ENCODE measurements at places on chromosomes 6 and 20.

DNA sequence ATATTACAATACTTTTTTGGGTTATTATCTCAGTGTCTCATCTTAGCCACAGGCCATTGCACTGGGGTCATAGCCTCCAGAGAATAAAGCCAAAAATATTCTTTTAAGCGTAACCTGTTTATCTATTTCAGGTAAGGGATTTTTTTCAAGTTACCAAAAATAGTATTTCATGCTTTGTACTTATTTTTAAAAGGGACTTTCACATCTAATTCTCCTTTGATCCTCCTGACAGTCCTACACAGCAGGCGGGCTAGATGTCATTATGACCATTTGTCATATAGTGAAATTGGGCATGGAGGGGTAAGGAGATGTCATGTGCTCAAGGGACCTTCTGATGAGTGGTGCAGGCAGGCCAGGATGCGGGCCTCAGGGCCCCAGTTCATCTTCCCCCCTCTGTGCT is 68.9 kb downstream of the TBC1D7 start:
- peak; percentile 52 for DNase-seq

DNA sequence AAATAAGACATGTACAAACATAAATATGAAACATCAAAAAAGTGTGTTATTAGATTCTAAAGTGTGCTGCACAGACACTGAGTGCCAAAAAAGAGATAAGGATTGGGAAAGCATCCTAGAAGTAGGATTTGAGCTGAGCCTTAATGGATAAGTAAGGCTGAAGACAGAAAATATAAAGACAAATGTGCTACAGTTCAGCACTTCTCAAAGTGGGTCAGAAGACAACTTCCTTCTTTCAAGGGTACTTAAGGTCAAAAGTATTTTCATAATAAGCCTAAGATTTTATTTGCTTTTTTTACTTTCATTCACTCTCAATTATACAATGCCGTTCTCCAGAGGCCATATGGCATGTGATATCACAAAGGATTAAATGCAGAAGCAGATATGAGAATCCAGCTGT is 16.8 kb downstream of the USP45 start:
- no peak for DNase-seq

- DNase-seq = no peak
These were observed 151.1 kb downstream of the UBE3D start for GRCh38 chr6:82914511-82914910.

- DNase-seq = peak; percentile 76
These were observed 50.6 kb upstream of the SLC32A1 start for GRCh38 chr20:38673725-38674091.

GRCh38 chr6:4320860-4321259 is 185.5 kb upstream of the ECI2 start:
- no peak for DNase-seq

GRCh38 chr6:28675600-28675999 is 149.9 kb downstream of the GPX5 start:
- DNase-seq = no peak

DNA sequence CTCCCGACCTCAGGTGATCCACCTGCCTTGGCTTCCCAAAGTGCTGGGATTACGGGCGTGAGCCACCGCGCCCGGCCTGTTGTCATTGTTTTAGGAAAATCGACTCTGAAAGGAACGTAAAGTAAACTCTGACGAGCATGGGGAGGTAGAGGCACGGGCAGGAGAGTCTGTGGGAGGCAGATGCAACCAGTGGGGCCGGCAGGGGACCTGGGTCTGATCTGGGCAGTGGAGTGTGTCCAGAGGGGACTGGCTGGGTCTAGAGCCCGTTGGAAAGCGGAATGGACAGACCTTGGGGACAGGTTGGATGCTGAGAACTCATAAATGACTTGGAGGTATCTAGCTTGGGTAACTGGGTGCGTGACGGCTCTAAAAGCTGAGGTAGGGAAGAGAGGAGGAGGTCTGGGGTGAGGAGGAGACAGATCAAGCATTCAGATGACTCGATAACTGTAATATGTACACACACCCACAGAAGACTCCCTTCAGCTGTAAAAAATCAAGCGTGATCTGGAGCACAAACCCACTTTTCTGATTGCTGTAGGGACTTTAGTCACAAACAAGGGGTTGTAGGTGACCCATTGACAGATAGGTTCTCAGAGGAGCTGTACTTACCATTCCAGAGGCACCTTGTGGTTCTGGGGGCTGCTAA is 22.4 kb downstream of the MANBAL start:
- DNase-seq = no peak

GRCh38 chr6:111843347-111844147 is 29.7 kb downstream of the FYN start:
- no peak for DNase-seq

GRCh38 chr20:40697541-40697940 is 8.5 kb upstream of the MAFB start:
- no peak for DNase-seq

DNA sequence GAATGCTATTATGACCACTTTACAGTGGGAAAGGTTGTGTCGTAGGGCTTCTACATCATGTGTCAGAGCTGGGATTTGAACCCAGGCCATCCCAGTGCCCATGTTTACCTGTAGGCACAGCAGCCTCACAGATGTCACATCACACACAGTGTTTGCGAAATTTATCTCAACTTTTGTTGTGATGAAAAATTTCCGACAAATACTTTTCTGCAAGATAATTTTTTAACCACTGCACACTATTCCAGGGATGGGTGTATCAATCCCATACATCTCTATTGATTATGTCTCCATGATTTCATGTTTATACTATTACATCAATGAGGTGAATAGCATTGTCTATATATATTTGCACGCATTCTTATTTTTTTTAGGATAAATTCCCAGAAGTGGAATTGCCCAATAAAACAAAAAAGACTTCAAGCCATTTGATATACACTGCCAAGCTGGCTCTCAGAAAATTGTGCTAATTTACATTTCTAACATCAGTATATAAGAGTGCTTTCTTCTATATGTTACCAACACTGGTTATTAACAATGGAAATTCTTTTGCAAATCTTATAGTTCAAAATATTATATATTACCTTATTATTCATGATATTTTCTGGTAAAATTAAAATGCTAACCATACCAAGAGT is 189.1 kb upstream of the ZNF217 start:
- DNase-seq = no peak

DNA sequence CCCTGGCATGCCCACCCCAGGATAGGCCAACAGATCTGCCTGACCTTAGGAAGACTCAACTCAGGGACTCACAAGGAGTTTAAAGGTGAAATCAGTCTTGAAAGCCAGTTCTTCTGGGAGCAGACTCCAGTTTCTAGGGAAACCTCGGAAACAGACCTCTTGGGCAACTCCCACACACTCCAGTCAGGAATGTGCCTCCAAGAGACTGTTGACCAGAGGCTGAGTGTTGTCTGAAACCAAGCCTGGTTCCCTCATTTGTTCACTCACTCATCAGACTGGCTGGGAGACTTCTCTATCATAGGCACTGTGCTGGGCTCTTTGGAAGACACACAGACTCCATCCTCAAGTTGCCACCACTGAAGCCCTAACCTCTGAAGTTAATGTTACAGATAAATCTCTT is 1.8 kb downstream of the TREM1 start:
- no peak for DNase-seq

DNA sequence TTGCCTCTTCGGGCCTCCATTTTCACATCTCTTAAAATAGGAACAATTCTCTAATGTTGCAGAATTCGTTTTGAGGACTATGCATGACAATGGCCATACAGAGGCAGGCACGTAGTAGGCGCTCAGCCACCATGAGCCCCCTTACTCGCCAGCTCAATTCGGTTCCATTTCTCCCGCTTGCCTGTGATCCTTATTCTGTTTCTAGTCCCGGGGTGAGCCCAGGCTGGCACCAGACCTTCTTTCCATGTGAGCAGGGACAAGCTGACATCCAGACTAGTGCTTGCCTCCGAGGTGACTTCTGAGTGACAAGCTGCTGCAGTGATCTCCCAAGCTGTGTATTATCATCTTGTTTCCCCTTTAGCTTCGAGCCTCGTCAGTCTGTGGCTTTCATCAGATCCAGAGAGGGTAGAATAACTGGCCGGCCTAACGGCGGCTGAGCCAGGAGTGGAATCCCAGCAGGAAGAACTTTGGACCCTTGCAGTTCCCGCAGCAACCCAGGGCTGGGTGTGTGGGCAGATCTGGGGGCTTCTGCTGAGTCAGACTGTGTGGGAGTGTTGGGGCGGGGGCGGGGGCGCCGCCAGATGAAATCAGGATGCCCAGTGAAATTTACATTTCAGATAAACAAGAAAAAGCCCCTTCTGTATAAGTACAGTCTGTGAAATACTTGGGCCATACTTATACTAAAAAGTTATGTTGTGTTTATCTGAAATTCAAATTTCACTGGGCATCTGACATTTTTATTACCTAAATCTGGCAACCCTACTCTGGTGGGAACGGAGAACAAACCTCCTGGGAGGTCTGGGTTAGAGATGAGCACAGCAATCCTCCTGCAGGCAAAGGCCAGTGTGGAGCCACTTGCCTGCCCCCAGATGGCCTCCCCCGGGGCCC is 10.9 kb downstream of the BANF2 start:
- no peak for DNase-seq

DNA sequence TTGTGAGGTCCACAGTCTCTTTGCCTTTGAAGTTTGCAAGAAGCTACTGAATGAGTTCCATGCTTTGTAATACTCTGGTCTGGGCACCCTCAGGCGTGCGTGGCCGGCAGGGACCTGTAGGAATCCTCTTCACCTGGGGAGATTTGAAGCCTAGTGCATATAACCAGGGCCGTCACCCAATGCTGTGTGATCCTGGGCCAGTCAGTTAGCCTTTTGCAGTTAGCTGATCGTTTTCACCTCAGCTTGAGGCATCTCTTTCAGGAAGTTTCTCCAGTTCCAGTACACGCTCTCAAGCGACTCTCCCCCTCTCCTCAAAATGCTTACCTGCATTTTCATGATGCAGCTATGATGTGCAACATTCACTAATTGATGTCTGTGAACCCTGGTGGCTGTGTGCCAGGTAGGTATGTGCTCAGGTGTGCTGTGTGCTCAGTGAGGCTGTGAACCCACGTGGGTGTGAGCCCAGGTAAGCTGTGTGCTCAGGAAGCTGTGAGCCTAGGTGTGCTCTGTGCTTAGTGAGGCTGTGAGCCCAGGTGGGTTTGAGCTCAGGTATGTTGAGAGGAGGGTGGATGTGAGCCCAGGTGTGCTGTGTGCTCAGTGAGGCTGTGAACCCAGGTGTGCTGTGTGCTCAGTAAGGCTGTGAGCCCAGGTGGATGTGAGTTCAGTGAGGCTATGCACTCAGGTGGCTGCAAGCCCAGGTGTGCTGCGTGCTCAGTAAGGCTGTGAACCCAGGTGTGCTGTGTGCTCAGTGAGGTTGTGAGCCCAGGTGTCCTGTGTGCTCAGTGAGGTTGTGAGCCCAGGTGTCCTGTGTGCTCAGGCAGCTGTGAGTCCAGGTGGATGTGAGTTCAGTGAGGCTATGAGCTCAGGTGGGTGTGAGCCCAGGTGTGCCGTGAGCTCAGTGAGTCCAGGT is 120.4 kb downstream of the PHACTR3 start:
- DNase-seq = no peak

DNA sequence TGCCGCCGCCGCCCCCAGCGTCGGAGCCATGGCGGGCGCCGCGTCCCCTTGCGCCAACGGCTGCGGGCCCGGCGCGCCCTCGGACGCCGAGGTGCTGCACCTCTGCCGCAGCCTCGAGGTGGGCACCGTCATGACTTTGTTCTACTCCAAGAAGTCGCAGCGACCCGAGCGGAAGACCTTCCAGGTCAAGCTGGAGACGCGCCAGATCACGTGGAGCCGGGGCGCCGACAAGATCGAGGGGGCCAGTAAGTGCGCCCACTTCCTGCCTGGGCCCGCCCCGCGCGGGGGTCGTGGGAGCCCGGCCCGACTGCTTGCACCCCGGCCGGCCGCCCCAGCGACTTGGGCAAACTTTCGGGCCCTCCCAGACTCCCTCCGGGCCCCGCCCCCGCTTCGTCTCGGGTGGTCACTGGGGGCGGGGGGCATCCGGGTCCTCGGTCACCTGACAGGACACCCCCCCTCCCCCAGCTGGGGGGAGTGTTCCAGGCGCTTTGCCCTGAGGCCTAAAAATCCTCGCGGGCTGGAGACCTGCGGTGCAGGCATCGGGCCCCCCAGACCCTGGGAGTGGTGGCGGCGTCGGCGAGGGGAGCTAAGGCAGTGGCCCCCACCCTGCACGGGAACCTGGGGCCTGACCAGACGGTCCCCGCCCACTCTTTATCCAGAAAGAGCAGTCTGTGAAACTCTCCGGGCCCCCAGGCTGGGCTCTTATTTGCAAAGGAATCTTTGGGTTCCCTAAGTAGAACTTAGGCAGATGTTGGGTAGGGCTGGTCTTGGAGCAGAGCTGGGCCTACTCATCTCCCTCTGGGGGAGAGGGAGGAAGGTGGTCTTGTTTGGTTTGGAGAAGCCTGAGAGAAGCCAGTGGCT is 501 bp downstream of the PLCG1 start:
- DNase-seq = peak; percentile 90

DNA sequence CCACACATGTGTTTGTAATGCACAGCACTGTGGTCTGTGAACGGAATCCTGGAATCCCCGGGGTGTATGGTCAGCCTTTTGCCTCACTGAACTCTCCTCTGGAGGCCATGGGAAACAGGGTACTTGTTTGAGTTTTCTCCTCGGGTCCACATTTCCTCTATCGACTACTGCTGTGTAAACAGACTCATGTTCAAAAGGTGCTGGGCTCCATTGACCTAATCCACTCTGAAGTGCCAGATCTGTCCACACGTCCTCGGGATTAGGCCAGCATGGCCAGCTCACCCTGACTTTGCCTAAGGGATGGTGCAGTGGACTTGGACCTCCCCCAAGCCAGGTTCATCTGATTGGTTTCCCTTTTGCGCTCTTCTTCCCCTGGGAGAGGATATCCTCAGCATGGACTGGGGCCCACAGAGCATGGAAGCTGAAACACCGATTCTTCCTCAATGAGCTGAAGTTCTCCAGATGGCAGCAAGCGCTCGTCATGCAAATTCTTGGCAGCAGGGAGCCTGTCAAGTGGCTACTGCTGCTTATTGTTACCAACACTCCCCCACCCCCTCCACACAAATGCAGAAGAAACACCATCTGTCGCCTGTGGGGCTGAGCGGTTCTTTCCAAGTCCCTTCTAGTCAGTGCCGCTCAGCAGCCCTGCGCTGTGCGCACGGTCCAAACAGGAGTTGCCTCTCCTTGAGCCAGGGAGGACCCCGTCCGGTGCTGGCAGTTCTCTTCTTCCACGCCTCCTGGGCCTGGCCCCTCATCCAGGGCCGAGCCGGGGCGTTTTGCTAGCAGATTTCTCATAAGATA is 292.6 kb upstream of the MARCKS start:
- peak; percentile 96 for DNase-seq
